ENCODE measurements at places on chromosomes 12 and 14.

- no peak for DNase-seq
Measured at GRCh38 chr14:92902726-92903125, 20.2 kb upstream of the CHGA start.

- DNase-seq, result no peak
Measured at GRCh38 chr14:75440733-75441477, 13.1 kb downstream of the JDP2 start.

DNA sequence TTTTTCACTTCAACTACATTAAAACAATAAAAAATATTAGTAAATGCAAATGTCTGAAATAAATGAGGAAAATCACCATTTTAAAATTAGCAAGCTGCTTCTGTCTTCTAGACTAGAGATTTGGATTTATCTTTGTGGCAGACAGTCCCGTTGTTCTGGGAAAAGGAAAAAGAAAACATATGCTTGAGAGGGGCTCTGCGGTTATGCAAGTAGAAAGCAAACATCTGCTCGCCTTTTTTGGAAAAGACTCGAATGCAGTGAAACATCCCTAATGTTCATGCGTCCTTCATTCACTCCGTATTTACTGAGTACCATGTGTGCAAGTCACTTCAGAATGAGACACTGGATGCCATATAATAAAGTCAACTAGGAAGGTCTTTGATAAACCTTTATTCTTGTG lies 44.9 kb downstream of the IFNG start:
- DNase-seq, result no peak

GRCh38 chr14:55198749-55199148 lies 7.4 kb upstream of the DLGAP5 start:
- DNase-seq, result no peak

DNA sequence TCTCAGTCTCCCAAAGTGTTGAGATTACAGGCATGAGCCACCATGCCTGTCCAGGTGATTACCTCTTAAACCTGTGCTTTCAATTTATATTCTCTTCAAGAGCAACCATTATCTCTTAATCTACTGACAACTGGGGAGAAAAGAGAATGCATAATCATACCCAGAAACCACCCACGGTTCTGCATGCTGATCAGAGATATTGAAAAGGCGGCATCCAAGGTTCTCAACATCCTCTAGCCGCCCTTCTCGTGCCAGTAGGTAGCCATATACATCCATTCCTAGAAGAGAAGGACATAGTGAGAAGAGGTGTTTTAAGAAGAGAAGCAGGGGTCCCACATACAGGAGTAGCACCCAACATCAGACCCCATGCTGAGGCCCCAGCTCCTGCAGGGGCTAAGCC lies 20.8 kb downstream of the ANAPC7 start:
- no peak for DNase-seq

DNA sequence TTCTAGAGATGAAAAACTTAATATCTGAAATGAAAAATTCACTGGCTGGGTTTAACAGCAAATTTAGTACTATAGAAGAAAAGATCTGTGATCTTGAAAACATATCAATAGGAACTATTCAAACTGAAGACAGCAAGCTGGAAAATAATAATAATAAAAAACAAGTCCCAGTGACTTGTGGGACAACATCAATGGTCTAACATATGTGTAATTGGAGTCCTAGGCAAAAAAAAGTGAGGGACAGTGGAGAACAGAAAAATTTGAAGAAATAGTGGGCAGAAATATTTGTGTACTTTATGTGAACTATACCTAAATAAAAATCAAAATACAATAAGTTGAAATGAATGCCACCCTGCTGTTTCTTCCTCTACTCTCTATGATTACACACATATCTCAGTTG lies 2.4 kb upstream of the SERPINA9 start:
- DNase-seq, result no peak

DNA sequence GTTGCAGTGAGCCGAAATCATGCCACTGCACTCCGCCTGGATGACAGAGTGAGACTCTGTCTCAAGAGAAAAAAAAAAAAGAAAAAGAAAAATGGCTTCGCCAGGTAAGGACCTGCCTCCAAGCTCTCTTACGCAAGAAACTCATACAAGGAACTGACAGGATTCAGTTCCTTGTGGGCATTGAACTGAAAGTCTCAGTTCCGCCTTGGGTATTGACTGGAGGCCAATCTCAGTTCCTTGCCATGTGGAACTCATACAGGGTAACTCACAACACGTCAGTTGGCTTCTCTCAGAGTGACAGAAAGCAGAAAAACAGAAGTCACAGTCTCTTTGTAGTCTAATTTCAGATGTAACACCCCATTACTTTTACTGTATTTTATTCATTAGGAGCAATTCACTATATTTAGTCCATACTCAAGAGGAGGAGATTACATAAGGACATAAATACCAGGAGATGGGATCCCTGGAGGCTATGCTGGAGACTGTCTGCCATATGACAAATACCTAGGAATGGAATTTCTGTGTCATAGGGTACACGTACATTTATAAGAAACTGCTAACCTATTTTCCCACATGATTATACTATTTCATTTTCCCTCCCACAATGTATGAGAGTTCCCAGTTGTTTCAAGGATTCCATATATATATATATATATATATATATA lies 11.4 kb upstream of the NOPCHAP1 start:
- no peak for DNase-seq

DNA sequence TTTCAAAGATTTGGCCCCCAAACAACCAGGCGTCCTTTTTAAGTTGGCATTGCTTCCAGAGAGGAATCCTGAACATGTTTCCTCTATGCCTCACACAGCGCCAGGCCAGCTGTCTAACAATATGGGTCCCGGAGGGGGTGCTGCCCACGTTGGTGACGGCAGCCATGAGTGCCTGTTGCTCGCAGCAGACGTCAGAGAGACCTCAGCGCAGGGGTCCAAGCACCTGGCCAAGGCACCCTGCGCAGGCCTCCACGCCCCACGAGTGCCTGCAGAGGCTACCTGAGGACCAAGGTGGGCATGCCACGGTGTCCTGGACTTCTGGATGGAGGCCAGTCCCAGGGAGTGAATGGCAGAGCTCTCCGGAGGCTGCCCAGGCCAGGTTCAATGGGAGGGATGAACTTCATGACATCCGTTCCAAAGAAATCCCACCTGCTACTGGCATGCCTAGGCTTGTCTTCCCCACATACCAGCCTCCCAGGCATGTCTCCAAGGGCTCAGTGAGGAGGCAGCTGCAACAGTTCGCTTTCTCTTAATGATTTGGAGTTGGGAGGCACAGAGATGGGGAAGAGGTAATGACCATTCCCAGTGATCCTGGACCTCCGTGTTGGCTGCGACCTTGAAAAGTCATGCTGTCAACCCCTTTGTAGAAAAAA lies 11.6 kb upstream of the FOXN3 start:
- DNase-seq, result no peak
